ENCODE measurements at places on chromosomes 16 and 17. TPM values are rescaled to one million over a fixed set of nuclear protein-coding genes. Genes with fewer than 3 reads are reported as not detected.

Gene DYNLRB2
- total RNA-seq = 0.86 TPM

Gene PRSS53
- 1.9 TPM for total RNA-seq

Gene TBC1D3K
- total RNA-seq = not detected

Gene GAN
- total RNA-seq = 8.4 TPM

Gene KCNG4
- total RNA-seq = not detected

Gene KRTAP1-1
- not detected for total RNA-seq

Gene MYH4
- total RNA-seq = not detected

DNA sequence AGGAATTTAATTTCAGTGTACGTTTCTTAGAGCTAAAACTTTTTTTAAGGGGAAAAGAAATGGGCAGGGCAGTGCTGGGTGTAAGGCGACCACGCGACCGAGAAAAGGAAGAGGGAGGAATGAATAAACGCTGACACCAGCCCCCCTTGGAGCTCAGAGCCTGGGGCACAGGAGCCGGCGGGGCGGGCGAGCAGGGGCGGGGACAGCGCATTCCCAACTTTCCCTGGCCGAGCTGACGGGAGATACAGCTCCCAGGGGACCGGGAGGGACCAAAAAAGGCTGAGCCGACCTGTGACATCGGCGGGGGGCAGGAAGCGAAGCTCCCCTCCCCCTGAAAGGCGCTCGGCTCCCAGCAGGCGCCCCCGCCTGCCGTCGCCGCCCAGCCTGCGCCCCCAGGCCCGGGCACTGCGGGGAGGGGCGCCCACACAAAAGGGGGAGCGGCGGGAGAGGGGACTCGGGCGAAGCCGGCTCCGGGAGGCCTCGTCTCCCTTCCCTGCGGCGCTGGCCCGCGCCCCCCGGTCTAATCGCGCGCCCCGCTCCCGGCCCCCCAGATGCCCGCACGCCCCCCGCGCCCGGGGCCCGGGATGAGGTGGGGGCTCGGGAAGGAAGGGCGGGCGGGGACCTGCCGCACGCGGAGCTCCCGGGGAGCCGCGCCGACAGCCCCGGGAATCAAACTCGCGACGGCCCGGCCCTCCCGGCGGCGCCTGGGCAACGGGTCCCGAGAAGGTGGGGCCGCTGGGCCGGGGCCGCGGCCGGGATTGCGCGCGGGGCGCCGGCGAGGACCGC lies 622 bp downstream of the CUEDC1 start:
- peak; percentile 55 for DNase-seq

GRCh38 chr16:66695935-66696668 lies 441 bp downstream of the CMTM4 start:
- DNase-seq = no peak

- DNase-seq = no peak
Measured at GRCh38 chr16:78474762-78475161, 375.3 kb downstream of the WWOX start.

- no peak for DNase-seq
Measured at GRCh38 chr17:35117984-35118383, 1.7 kb downstream of the RAD51D start.

DNA sequence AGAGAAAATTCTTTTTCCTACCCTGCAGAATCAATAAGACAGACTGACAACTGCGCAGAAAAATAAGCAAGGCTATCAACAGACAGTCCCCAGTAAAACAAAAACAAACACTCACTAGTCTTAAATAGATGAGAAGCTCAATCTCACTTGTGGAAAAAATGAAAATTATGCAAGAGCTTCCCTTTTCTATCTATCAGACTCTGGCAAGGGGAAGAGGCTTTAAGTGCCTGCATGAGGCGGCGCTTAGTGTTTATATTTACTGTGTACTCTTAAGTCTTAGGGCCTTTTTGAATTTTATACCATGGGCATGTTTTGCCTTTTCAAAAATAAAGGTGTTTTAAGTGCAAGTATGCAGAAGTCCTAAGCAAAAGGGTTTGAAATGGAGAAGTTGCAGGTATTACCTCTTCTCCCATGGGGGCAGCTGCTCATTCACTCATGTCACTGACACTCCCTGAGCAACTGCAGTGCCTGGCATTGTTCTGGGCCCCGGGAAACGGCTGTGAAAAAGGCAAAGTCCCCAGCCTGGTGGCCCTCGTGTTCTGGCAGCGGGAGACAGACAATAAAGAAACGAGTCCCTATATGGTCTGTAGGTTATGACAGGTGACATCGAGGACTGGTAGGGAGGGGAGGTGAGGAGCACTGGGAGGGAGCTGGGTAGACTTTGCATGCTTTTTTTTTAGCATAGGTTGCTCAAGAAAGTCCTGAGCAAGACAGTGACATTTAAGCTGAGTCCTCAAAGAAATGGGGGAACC lies 35.2 kb downstream of the HSBP1 start:
- peak; percentile 26 for DNase-seq

GRCh38 chr17:36136036-36136435 lies 32.4 kb downstream of the CCL4 start:
- DNase-seq = no peak

DNA sequence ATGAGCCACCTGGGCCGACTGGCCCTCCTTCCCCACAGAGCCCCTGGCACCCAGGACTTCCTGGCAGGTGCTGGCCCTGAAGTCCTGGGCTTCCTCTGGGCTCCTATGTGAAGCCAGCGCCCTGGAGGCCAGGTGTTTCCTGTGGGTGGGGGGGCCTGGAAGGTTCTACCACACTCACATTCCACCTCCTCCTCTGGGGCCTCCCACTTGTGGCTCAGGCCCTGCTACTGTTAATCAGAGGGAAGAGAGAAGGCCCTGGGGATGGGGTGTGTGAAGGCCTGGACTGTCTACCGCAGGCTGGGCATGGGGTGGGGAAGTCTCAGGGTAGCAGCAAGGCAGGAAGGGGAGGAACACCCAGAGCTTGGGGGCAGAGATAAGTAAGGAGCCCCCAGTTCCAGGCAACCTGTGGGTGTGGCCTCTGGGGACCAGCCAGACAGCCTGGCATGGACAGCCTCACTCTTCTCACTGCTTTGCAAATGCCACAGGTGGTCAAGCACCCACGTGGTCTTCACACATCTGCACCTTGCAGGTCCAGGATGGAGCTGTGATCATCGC lies 111.9 kb upstream of the TNRC6C start:
- DNase-seq = no peak

DNA sequence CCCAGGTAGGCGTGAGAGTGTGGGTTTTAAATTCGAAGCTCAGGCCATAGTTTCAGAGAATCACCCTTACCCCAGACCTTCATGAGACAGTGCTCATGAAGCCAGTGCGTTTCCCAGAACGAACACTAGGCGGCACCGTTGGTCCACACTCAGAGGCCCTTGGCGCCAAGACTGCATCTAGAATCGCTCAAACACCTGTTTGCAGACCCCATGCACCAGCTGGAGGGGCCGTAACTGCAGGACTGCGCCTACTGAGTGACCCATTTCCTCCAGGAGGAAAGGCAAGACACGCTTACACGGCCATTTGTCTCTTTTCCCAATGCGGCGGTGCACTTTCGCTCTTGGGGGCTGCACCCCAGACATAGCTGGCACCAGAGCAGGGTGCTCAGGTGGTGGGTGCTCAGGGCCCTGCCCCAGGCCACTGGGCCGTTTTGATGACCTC lies 34.0 kb downstream of the ADGRG5 start:
- peak; percentile 64 for DNase-seq

GRCh38 chr16:11675561-11676511 lies 7.6 kb downstream of the SNN start:
- DNase-seq = no peak

- DNase-seq = no peak
Measured at GRCh38 chr17:4475001-4475400, 23.7 kb upstream of the SPNS2 start.

DNA sequence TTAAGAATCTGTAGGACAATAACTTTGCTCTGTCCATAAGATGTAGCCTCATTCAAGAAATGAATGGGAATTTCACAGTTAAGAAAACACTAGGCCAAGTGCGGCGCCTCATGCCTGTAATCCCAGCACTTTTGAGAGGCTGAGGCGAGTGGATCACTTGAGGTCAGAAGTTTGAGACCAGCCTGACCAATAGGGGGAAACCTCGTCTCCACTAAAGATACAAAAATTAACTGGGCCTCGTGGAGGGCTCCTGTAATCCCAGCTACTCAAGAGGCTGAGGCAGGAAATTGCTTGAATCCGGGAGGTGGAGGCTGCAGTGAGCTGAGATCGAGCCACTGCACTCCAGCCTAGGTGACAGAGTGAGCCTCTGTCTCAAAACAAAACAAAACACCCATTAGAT lies 19.9 kb upstream of the RSL1D1 start:
- peak; percentile 73 for DNase-seq

DNA sequence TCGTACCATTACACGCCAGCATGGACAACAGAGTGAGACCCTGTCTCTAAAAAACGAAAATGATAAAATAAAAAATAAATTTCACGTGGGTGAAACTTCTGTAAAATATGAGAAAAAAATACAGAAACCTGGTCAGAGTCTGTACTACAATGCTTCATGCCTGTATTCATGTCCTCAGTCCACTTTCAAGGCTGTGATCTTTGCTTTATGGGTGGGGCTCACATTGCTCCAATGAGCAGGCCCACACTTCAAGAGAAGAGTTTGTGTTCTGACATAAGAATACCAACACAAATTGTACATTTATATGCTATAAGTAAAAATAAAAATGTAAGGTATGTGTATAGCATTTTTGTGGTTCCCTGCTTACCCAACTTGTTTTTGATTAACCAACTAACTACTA lies 32.2 kb upstream of the ABCA3 start:
- no peak for DNase-seq

DNA sequence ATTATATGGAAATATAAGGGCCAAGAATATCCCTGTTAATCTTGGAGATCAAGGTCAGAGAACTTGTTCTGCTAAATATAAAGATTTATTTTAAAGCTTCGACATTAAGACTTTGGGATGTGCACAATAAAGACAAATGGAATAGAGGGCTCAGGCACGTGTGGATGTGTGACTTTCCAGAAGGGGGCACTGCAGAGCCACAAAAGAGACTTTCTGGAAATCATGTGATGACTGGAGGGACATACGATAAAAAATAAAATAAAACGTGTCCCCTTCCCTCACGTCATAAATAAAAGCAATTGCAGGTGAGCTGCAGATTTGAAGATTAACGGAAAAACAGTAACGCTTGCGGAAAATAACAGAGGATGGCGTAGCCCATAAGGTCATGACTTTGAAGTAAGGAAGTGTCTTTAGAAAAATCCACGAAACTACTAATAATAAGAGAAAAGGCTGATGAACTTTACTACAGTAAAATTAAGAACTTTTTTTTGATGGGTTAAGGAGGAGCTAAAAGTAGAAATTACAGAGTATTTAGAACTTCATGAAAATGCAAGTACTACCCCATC lies 9.4 kb upstream of the ENGASE start:
- peak; percentile 58 for DNase-seq

GRCh38 chr16:4976611-4977145 lies 18.5 kb downstream of the SEC14L5 start:
- DNase-seq = no peak

DNA sequence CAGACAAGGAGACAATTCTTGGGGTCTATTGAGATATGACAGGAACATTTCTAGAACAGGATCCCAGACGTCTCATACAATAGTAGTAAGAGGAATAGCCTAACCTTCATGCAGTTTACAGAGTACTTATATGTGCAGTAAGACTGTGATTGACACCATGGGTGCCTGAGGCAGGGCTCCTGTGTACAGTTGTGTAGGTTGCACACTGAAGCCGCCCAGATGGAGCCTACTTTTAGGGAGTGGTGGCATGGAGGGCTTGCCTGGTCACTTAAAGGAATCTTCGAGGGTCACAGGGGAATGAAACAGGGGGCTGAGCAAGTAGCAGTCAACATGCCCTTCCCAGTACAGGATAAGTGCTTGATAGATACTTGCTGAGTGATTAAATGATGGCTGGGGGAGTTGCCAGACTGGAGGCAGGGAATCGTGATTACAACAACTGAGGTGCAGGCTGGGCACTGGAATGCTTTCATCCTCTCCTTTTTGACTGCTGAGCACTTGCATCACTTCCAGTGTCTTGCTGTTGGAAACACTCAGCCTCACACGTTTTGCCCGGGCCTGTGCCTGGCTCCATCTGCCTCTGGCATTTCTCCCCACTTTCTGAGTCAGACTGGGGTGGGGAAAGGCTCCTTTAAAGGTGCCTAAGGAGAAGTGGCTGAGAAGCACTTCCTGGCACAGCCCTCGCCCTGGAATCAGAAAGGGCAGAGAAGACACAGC lies 71.0 kb downstream of the COPRS start:
- peak; percentile 81 for DNase-seq

DNA sequence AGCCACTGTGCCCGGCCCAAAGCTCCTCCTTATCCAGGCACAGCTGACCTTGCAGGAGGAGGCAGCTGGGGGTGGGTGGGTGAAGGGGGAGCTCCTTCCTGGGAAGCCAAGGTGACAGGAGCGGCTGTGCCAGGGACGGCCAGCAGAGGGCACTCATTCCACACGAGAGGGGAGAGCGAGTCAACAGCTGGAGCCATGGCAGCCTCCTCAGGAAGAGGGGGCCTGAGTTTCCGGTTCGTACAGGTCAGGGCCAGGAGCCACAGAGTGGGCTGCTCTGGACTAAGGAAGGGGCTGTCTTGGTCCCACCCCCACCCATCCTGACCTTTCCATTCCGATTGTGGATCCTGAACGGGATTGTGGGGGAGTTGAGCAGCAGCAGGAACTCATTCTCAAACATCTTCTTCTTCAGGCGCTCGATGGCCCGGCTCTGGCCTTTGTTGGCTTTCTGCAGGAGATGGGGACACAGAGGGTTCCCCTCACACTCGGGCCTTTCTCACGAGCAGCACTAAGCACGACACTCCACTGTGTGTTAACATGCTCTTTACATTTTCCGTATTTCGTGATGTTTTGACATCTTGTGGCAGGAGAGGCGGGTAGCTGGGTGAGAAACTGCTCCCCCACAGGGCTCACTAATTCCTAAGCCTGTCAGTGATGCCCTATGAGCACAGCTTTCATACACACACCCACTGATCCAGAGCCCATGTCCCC lies 61.6 kb downstream of the TIMM22 start:
- DNase-seq = peak; percentile 21

All from fibroblast of villous mesenchyme (primary cell).